OCI-LY7 (cell line): ENCODE measurements at places on chromosomes 2 and 18. TPM values are rescaled to one million over a fixed set of nuclear protein-coding genes. Genes with fewer than 3 reads are reported as not detected.

Gene DNAJC5G
- total RNA-seq, result 18.1 and 18.2 TPM in 2 replicates

DNA sequence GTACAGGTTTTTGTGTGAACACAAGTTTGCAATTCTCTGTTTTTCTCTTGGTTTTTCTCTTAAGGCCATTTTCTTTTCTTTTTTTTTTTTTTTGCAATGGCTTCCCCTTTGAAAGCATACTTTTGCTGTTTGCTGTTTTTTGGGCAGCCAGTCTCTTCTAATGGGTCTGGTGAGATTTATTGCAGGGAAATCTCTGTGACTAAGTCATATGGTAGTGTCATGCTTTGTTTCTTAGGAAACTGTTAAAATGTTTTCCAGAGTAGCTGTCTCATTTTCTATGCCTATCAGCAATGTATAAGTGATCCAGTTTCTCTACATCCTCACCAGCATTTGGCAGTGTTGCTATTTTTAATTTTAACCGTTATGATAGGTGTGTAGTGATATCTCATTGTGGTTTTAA lies 27.9 kb upstream of the CDCA7 start:
- DNase-seq, result no peak

DNA sequence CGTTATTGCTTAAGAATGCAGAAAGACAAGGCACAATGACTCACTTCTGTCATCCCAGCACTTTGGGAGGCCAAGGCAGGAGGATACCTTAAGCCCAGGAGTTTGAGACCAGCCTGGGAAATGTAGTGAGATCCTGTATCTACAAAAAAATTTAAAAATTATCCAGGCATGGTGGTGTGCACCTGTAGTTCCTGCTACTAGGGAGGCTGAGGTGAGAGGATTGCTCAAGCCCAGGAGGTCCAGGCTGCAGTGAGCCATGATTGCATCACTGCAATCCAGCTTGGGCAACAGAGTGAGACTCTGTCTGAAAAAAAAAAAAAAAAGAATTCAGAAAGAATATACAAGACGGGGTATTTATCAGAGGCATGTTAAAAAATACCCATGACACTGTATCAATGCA lies 182.0 kb upstream of the SPOPL start:
- no peak for DNase-seq

Gene FEV
- total RNA-seq, result not detected in 2 replicates

GRCh38 chr2:129801575-129801974 lies 177.9 kb upstream of the RAB6C start:
- DNase-seq, result no peak

- DNase-seq, result no peak
Measured at GRCh38 chr2:190050001-190050400, 12.5 kb downstream of the MSTN start.
